ENCODE measurements at places on chromosomes 4 and X. TPM values are rescaled to one million over a fixed set of nuclear protein-coding genes. Genes with fewer than 3 reads are reported as not detected.

GRCh38 chrX:9912351-9913145 is 54.6 kb upstream of the CLDN34 start:
- H3K27ac ChIP-seq = no peak overlapping the region
- H3K27me3 ChIP-seq = no peaks in the 10 kb centered on the region
- no peak overlapping the region for H3K4me3 ChIP-seq
- DNase-seq = no peak
- H3K36me3 ChIP-seq = no peaks in the 10 kb centered on the region
- no peaks in the 10 kb centered on the region for H3K4me1 ChIP-seq

- H3K4me3 ChIP-seq = no peak overlapping the region
- no peaks in the 10 kb centered on the region for H3K27me3 ChIP-seq
- H3K4me1 ChIP-seq = no peaks in the 10 kb centered on the region
- H3K36me3 ChIP-seq = no peaks in the 10 kb centered on the region
- DNase-seq = no peak
Measured at GRCh38 chr4:186792728-186793366, 69.2 kb upstream of the FAT1 start.

Gene RBMX2
- 28.0 TPM for total RNA-seq

GRCh38 chr4:98474408-98474844 is 184.0 kb downstream of the TSPAN5 start:
- peaks cover 11% of the 10 kb centered on the region for H3K4me1 ChIP-seq
- no peak for DNase-seq
- H3K36me3 ChIP-seq = no peaks in the 10 kb centered on the region
- no peak overlapping the region for H3K27ac ChIP-seq

DNA sequence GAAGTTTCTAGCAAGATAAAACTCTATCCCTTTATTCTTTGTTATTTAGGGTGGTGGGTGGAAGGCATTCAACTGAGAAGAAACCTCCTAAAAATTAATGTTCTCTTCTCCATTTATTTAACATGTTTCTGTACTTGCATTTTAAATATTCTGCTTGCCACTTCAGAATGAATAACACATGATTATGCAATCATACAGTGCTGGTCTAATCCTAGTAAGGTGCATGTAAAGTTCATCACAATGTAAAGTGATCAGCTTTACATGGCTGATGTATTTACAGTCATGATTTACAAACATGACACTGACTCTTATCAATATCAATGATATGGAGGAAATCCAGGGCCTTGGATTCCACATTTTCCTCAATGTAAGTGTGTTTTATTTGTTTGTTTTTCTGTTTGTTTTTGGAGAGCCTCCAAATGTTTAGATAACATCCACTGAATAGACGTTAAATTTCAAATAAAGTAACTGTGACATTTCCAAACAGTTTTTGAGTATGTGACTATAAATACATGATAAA is 342.1 kb upstream of the CTSO start:
- no peak overlapping the region for H3K27ac ChIP-seq
- H3K4me1 ChIP-seq = no peaks in the 10 kb centered on the region
- H3K36me3 ChIP-seq = no peaks in the 10 kb centered on the region

Gene ERVMER34-1
- total RNA-seq = not detected

DNA sequence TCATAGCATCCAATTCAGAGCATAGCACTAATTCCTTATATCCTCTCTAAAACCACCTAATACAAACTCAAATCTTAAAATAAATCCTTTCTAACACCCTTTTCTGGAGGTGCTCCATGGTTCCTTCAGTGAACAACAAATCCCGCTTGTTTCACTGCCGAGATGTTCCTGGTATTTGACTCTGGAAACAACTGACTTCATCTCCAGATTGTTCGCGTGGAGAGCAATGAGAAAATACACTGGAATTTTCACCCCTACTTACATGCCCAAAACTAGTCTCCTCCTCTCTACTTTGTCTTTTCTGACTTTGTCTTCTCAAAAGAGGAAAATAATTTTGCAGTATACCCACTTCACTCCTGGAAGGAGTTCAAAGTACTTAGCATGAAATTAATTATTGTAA is 129.0 kb downstream of the PLS3 start:
- no peaks in the 10 kb centered on the region for H3K36me3 ChIP-seq
- no peaks in the 10 kb centered on the region for H3K4me1 ChIP-seq

Gene ARHGAP4
- total RNA-seq = 327 TPM

Gene TLR2
- 3.5 TPM for total RNA-seq

- H3K27ac ChIP-seq = no peak overlapping the region
- no peak overlapping the region for H3K4me3 ChIP-seq
- DNase-seq = no peak
- peaks cover 42% of the 10 kb centered on the region for H3K4me1 ChIP-seq
- H3K36me3 ChIP-seq = no peaks in the 10 kb centered on the region
Measured at GRCh38 chrX:78513971-78514738, 145.0 kb downstream of the RTL3 start.

DNA sequence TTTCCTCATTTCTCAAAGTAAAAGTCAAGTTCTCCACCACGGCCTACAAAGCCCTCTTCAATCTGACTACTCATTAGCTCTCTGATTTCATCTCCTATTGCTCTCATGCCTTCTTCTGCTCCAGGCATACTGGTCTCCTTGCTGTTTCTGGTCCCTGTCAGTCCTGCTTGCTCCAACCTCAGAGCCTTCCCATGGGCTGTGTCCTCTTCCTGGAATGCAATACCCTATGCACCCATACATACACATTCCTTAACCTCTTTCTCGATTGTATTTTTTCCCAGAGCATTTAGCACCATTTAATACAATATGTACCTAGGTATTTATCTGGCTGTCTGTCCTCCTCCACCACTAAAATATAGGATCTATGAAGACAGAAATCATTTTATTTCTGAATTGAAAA is 385.2 kb downstream of the GASK1B start:
- no peaks in the 10 kb centered on the region for H3K27me3 ChIP-seq
- no peaks in the 10 kb centered on the region for H3K36me3 ChIP-seq
- no peaks in the 10 kb centered on the region for H3K4me1 ChIP-seq
- no peak overlapping the region for H3K27ac ChIP-seq

Gene GAGE12E
- total RNA-seq = not detected

GRCh38 chr4:31104043-31104442 is 383.9 kb downstream of the PCDH7 start:
- H3K4me1 ChIP-seq = no peaks in the 10 kb centered on the region
- H3K36me3 ChIP-seq = no peaks in the 10 kb centered on the region
- no peak overlapping the region for H3K4me3 ChIP-seq
- H3K27me3 ChIP-seq = no peaks in the 10 kb centered on the region

Gene CORIN
- total RNA-seq = 0.36 TPM

- H3K4me1 ChIP-seq = no peaks in the 10 kb centered on the region
- H3K4me3 ChIP-seq = no peak overlapping the region
- DNase-seq = peak; percentile 17
Measured at GRCh38 chr4:56626963-56627362, 54.1 kb downstream of the HOPX start.

GRCh38 chrX:103373581-103373980 is 2.8 kb upstream of the BEX3 start:
- no peaks in the 10 kb centered on the region for H3K36me3 ChIP-seq
- no peaks in the 10 kb centered on the region for H3K4me1 ChIP-seq
- no peak for DNase-seq

GRCh38 chr4:32417113-32417704 is 1697.0 kb downstream of the PCDH7 start:
- no peak overlapping the region for H3K27ac ChIP-seq
- no peaks in the 10 kb centered on the region for H3K27me3 ChIP-seq
- no peak for DNase-seq
- no peak overlapping the region for H3K4me3 ChIP-seq
- no peaks in the 10 kb centered on the region for H3K36me3 ChIP-seq

DNA sequence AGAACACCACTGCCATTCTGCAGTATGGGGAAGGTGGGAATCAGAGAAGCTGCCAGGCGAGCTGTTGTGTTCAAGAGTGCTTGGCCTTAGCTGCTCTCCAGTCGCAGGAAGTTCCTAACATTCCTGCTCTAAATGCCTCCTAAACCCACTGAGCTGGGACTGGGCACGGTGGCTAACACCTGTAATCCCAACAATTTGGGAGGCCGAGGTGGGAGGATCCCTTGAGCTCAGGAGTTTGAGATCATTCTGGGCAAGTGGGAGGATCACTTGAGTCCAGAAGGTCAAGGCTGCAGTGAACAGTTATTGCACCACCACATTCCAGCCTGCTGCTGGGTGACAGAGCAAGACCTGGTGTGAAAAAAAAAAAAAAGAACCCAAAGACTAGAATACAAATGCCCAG is 690.3 kb upstream of the FAM241A start:
- no peak overlapping the region for H3K27ac ChIP-seq
- no peak for DNase-seq
- no peaks in the 10 kb centered on the region for H3K36me3 ChIP-seq
- no peak overlapping the region for H3K4me3 ChIP-seq

DNA sequence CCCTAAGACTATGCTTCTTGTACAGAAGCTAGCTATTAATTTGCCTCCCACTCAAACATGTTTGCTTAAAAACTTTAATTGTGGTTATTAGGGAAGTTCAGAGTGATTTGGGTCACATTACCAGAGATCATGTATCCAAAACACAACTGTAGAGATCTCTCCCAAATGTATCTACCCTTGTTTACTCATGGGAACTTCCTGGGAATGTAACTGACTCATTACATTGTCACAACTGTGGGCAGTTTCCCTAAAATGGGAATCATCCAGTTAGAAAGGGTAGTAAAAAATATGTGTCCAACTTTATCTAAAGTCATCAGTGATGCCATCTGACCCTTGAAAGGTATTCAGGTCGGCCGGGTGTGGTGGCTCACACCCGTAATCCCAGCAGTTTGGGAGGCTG is 40.3 kb upstream of the GLRA3 start:
- no peaks in the 10 kb centered on the region for H3K36me3 ChIP-seq
- H3K27me3 ChIP-seq = no peaks in the 10 kb centered on the region
- H3K27ac ChIP-seq = no peak overlapping the region
- H3K4me3 ChIP-seq = no peak overlapping the region
- DNase-seq = no peak
- no peaks in the 10 kb centered on the region for H3K4me1 ChIP-seq

DNA sequence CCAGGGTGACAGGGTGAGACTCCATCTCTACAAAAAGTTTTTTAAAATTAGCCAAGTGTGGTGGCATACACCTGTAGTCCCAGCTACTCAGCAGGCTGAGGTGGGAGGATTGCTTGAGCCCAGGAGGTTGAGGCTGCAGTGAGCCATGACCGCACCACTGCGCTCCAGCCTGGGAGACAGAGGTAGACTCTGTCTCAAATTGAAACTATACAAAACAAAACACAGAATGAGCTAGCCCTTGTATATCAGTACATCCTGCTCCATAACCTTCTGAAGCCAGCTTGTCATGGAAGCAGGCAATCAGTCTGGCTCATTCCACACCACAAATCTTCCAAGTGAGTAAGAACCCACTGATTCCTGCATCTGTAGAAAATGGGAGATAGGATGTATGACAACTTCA is 49.0 kb downstream of the CD99L2 start:
- H3K4me1 ChIP-seq = no peaks in the 10 kb centered on the region
- H3K4me3 ChIP-seq = no peak overlapping the region
- no peak for DNase-seq
- H3K27me3 ChIP-seq = no peaks in the 10 kb centered on the region
- H3K27ac ChIP-seq = no peak overlapping the region
- no peaks in the 10 kb centered on the region for H3K36me3 ChIP-seq

DNA sequence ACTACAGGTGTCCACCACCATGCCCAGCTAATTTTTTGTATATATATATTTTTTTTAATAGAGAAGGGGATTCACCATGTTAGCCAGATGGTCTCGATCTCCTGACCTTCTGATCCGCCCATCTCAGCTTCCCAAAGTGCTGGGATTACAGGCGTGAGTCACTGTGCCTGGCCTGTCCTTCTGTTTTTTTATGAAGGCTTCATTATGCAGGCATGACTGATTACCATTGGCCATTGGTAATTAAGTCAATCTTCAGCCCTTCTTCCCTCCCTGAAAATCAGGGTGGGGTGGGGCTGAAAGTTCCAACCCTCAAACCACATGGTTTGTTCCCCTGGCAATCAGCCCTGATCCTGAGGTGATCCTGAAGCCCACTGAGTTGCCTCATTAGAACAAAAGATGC is 336.9 kb downstream of the PTTG2 start:
- H3K4me3 ChIP-seq = no peak overlapping the region
- no peak for DNase-seq
- H3K27me3 ChIP-seq = no peaks in the 10 kb centered on the region
- H3K4me1 ChIP-seq = no peaks in the 10 kb centered on the region

Gene TCEAL2
- 1.9 TPM for total RNA-seq

DNA sequence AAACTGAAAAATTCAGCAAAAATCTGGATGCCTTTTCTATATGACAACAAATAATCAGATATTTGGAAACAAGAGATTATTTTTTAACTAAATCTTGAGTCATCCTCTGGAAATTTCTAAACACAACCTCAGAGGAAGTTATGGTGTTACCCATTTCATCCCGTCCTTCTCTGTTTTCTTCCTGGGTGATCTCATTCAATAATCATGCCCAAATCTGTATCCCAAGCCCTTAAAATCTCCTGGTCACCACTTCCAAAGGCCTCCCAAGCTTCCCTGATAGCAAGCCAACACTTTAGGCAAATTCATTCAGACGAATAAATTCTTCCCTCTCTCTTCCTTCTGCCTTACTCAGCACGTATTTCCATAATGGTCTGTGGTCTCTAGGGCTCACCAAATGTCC is 9.7 kb upstream of the SORCS2 start:
- H3K27me3 ChIP-seq = no peaks in the 10 kb centered on the region
- no peaks in the 10 kb centered on the region for H3K4me1 ChIP-seq
- no peak overlapping the region for H3K27ac ChIP-seq
- H3K4me3 ChIP-seq = no peak overlapping the region
- H3K36me3 ChIP-seq = no peaks in the 10 kb centered on the region

GRCh38 chr4:56271131-56271530 is 116.2 kb downstream of the AASDH start:
- no peak overlapping the region for H3K27ac ChIP-seq
- H3K27me3 ChIP-seq = no peaks in the 10 kb centered on the region
- H3K4me3 ChIP-seq = no peak overlapping the region
- no peak for DNase-seq
- H3K36me3 ChIP-seq = no peaks in the 10 kb centered on the region

GRCh38 chr4:4254666-4255065 is 6.6 kb upstream of the TMEM128 start:
- no peak overlapping the region for H3K27ac ChIP-seq
- H3K4me3 ChIP-seq = no peak overlapping the region
- H3K36me3 ChIP-seq = no peaks in the 10 kb centered on the region
- H3K4me1 ChIP-seq = no peaks in the 10 kb centered on the region
- no peaks in the 10 kb centered on the region for H3K27me3 ChIP-seq

DNA sequence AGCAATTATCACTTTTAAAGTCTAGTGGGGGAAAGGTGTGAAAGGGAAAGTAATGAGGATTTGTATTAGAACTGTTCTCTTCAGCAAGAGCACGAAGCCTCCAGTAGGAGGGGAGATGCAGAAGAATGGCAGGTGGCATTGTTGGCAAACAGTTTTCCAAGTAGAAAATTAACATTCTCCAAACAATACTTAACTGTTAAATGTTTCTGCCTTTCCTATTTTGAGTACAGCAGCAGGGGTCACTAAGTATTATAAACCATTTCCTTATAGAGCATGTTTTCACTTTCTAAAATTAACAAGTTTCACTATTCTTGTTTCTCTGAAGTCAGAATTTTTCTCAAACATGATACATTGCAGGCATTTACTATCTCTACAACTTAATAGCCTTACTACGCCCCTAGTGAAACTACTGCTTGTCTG is 58.7 kb downstream of the LEF1 start:
- H3K4me1 ChIP-seq = peaks cover 99% of the 10 kb centered on the region
- H3K4me3 ChIP-seq = no peak overlapping the region
- no peaks in the 10 kb centered on the region for H3K27me3 ChIP-seq
- no peaks in the 10 kb centered on the region for H3K36me3 ChIP-seq
- DNase-seq = no peak

Data from CD4-positive, alpha-beta memory T cell (primary cell).